ENCODE measurements at places on chromosomes 12 and 14.

- DNase-seq: no peak
Measured at GRCh38 chr12:109608793-109609192, 35.2 kb downstream of the MVK start.

GRCh38 chr14:94717808-94718207 is 52.1 kb downstream of the GSC start:
- DNase-seq: no peak

DNA sequence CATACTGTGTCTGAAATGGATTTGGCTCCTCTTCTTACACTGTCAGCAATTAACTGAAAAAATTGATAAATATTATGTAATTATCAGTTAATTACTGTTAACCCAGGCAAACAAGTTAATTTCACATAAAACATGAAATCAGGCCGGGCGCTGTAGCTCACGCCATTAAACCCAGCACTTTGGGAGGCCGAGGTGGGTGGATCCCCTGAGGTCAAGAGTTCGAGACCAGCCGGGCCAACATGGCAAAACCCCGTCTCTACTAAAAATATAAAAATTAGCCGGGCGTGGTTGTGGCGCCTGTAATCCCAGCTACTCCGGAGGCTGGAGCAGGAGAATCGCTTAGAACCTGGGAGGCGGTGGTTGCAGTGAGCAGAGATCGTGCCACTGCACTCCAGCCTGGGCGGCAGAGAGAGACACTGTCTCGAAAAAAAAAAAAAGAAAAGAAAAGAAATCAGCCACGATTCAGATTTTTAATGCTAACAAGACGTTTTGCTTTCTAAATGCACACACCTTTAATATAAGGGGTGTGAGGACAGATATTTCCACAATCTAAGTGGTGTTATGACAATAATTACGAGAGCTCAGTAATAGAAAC is 473 bp upstream of the TMEM19 start:
- no peak for DNase-seq

DNA sequence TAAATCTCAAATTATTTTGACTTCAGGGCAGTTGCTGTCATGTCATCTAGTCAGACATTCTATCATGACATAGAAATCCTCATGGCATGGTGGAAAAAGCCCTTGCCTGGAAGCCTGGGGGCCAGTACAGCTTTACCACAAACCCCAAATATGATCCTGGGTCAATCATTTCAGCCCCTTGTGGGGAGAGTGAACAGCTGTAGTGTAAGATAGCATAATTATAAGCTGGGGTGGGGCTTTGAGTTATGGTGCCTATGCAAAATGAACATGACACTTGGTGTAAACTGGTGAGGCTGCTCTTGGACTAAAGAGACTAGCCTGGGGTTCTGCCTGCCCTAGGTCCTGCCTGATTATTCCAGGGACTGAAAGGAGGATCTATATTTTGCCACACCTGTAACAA is 207.7 kb upstream of the DDHD1 start:
- DNase-seq: no peak

- DNase-seq: no peak
Measured at GRCh38 chr12:24632466-24632865, 316.4 kb downstream of the BCAT1 start.

GRCh38 chr14:66115740-66116502 is 370.2 kb upstream of the CCDC196 start:
- no peak for DNase-seq

DNA sequence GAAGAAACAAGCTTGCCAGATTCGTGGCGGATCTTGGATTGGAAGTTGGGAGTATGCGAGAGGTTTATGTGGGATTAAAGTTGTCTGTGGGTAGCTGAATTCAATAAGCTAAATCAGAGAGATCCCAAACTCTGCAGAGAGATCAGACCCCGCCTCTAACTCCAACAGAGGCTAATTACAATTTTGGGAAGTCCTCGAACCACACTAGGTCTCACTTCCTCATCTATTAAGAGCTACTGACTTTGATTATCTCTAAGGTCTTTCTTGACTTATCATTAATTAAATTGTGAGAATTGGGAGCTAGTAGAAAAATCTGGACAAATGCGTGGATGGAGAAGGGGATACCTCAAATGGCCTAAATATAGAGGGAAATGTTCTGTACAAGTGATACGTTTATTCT is 9.1 kb downstream of the NTF3 start:
- no peak for DNase-seq

GRCh38 chr14:21526672-21527317 is 649 bp upstream of the SALL2 start:
- no peak for DNase-seq

Measured in stimulated activated CD4-positive, alpha-beta T cell treated with anti-CD3 and anti-CD28 coated beads, Interleukin-12 subunit alpha, Interleukin-12 subunit beta, amount 100 ng/mL, for 24 hours (primary cell).